Hematopoietic multipotent progenitor cell treated with erythropoietin and hydrocortisone succinate and interleukin-3 and kit ligand, for 15 days (in vitro differentiated cells): ENCODE measurements at places on chromosomes 11 and 22.

DNA sequence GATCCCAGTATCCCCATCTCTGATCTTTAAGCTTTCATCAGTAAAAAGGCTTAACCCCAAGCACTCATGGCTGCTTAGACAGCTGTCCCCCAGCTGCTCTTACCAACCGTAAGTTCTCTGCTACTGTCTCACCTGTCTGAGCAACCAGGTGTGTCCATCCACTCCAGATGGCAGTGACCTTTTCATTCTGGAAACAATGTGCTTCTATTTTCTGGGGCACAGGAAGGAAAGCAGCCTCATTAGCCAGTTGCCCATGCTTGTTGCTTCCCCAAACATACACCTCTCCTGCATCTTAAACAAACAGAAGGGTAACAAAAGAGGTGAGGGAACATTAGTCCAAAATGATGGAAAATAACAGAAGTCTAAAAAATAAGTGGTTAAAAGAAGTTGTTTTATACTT lies 24.4 kb downstream of the SERGEF start:
- DNase-seq = no peak

GRCh38 chr22:32583921-32584335 lies 109.3 kb downstream of the FBXO7 start:
- DNase-seq = no peak

GRCh38 chr11:31764766-31765165 lies 46.4 kb downstream of the PAX6 start:
- no peak for DNase-seq

GRCh38 chr11:530960-531831 lies 4.2 kb downstream of the HRAS start:
- DNase-seq = no peak

GRCh38 chr11:23948851-23949250 lies 548.0 kb upstream of the LUZP2 start:
- DNase-seq = no peak

DNA sequence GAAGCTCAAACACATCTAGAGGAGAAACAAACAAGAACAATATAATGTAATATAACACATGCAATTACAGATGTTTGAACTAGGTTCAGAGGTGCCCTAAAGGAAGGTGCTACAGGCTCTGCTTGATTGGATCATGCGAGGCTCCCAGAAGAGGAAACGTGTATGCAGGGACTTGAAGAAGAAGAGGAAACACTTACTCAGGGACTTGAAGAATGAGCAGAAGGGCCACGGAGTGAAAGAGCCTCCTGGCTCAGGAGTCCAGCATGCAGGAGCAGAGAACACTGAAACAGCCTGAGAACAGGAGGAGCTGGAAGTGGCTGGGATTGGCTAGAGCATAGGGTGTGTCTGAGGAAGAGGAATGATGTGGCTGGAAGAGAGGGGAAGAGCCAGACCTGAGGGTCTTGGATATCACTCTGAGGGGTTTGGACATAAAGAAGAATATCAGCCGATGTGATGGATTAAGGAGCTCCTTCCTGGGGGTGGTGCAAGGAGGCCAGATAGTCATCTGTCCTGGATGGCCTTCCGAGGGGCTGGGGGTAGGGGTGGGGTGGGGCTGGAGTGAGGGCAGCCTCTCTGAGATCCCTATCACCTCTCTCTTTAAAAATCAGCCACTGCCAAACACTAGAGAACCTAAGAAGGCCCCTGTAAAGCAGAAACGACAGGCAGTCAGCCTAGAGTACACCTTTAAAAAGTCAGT lies 16.8 kb downstream of the FZD4 start:
- no peak for DNase-seq
